Kidney tubule cell (primary cell): ENCODE measurements at places on chromosomes 7 and 10.

DNA sequence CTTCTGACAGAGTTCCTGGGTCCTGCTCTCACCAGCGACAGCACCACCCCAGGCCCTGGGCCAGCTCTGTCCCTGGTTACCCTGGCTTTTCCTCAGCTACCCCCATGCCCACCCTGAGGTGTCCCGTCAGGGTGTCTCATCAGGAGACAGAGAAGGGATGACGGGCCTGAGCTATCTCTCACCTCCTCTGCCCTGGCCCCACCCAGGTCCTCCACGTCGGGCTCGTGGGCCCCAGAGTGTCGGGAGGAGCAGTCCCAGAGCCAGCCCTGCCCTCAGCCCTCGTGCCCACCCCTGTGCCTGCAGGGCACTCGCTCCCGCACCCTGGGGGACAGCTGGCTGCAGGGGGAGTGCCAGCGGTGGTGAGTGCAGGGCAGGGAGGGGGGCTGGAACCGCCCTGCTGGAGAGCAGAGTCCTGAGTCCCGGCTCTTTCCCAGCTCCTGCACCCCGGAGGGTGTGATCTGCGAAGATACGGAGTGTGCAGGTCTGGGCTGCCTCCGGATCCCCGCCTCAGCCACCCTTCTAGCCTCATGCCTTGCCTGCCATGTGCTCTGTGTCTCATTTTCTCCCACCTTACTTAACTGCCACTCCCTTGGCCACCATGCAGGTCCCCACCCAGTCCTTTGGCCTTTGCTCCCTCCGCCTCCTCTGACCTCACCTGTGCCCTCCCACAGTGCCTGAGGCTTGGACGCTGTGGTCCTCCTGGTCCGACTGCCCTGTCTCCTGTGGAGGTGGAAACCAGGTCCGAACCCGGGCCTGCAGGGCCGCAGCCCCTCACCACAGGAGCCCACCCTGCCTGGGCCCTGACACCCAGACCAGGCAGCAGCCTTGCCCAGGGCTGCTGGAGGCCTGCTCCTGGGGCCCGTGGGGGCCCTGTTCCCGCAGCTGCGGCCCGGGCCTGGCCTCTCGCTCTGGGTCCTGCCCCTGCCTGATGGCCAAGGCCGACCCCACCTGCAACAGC is 16.7 kb upstream of the ZNF862 start:
- DNase-seq: no peak

GRCh38 chr10:71644307-71645180 is 75.0 kb downstream of the C10orf105 start:
- no peak for DNase-seq

DNA sequence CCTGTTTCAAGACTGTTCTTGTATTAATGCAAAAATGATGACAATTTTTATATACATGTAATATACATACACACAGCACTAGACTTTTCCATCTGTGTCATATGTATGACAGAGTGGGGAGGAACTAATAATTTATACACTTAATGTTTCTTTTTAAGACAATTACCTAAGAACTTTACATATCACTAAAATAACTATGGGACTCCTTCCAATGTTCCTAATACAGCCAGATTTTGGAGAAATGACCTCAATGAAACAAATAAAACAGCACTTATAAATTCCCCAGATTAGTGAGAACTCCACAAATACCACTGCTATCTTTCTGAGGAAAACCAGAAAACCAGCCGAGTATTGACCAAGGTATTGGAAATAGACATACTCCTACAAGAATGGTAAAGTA is 199.4 kb downstream of the ELMO1 start:
- DNase-seq: no peak

GRCh38 chr7:11539853-11540252 is 292.1 kb downstream of the THSD7A start:
- no peak for DNase-seq

DNA sequence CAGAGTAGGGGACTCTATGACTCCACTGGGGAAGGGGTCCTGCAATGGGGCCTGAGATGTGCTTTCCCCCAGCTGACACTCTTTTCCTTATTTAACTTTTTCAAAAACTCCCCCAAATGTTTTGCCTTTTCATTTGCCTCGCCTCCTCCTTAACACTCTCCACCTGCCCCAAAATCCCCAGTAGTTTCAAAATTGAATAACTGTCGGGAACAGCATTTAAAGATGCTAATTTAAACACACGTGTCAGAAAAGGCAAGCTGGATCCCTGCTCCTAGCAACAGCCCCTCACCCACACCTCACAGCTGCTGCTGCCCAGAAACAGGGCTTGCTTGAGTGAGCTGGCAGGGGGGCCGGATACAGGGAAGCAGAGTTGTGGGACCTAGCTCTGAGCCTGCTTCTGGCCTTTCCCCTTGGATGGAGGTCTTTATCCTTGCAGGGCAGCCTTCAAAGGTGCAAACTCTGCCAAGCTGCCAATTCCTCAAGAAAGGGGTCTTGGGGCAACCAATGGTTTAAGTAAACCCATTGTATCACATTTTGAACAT is 115.3 kb downstream of the KCNMA1 start:
- no peak for DNase-seq

DNA sequence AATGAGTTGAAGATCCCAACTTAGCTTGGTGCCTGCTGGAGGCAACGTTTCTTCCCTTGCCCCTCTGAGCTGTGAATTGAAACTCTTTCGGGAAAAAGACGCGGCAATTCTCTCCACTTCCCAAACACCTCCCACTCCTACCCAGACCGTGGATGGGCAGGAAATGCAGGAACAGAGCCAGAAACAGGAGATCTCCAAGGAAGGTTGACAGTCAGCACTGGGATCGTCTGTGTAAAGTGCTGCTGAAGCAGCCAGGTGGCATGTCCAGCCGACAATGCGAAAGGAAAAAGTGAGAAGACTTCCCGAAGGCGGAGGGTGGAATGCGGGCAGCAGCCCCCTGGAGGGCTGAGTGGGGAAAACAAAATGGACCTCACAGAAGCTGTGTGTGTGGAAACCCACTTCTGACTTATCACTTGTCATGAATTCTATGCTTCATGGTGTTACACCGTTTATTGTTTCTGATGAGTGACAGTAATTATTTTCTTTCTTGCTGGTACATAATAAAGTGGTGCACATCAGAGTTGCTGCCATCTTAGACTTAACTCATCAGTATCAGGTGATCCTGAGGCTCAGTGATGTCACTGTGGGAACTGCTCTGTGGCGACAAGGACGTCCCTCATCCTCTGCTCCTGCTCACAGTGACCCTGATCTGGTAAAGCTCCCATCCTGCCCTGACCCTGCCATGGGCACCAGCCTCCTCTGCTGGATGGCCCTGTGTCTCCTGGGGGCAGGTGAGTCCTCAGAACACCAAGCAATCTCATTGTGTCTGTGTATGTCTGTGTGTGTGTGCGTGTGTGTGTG is 220.5 kb upstream of the PRSS1 start:
- no peak for DNase-seq

DNA sequence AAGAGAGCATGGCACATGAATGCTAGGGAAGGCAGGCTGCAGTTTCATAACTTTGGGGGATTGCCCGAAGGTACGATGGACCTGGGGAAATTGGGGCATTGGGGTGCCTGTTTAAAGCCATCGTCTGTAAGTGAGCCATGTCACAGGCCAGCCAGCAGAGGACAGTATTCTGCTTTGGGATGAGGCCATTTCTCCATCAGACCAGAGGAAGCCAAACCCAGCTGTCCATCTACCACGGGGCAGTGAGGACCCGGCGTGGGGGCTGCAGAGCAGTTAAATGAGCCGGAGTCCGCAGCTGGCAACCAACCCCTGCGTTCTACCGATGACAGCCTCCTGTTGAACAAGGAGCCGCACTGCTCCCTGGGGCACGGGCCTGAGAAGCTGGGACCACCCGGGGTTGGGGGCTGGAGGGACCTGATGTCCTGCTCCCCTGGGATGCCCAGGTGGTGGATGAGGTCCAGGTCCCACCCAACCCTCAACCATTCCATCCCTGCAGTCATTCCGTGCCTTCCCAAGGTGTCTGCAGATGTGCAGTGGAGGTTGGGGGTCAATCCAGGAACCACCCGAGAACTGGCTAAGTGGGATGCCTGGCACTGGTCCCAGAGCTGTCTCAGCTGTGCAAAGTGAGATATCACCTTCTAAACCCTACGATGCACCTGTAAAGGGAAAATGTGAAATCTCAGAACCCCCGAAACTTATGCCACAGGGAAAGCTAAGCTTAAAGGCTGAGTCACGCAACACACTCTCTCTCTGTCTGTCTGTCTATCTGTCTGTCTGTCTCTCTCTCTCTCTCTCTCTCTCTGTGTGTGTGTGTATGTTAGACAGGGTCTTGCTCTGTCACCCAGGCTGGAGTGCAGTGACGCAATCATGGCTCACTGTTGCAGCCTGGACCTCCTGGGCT is 12.1 kb upstream of the RHBDD2 start:
- peak; percentile 65 for DNase-seq

DNA sequence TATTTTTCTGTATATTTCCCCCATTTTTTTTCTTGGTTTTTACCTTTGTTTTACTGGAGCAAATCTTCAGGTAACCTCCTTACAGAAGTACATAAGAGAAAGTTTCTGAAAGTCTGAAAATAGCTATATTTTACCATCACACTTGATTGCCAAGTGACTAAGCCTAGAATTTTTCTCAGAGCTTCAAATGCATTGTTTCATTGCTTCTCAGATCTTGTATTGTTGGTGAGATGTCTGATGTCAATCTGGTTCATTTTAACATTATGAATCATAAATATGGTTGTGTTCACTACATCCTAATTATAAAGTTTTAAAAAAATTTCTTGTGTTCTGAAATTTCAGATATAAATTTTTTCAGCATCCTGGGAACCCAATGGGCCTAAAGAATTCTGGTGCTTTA is 228.2 kb downstream of the AHR start:
- DNase-seq: no peak

- DNase-seq: no peak
Observed at GRCh38 chr10:118939211-118940007, 90.1 kb upstream of the NANOS1 start.

DNA sequence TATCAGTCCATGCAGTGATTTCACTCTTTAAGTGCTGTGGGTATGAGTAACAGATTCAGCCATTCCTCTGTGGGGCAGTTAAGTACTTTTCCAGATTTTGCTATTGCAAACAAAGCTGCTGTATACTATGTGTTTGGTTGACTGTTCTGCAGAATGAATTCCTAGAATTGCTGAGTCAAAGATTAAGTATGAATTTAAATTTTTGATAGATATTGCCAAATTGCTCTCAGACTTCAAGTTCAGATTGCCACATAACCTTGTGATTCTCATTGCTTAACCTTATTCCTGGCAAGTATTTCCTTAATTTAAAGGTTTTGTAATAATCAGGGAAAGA is 21.6 kb upstream of the SAR1A start:
- DNase-seq: peak; percentile 33

GRCh38 chr10:44516891-44517290 is 132.0 kb upstream of the CXCL12 start:
- no peak for DNase-seq

DNA sequence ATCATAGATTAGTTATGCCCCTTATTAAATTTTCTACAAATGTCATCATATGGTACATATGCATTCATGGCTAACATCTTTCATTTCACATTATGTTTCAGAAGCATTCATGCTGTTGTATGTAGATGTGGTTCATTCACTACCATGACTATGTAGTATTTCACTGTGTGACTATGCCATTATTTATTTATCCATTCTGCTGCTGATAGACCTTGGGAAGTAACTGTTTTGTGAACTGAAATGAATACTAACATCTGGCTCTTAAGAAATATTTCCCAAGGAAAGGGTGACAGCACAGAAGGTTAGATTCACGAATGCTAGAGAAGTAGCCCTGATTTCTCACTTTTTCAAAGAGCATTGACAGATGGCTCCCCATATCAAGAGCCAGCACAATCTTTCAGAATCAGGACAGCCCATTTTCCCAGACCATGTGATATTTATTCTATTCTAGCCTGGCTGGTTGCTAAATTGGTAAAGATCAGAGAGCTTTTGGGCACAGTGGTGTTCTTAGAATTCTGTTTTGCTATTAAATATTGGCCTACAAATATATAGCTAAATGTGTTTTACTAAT is 157.4 kb downstream of the DYNC1I1 start:
- no peak for DNase-seq
